NCI-H2227 treated with DMSO at 0.1 percent for 48 hours (cell line): ENCODE measurements at places on chromosomes 11 and 22.

GRCh38 chr22:23533328-23533762 lies 46.7 kb downstream of the IGLL1 start:
- peak; percentile 51 for DNase-seq

GRCh38 chr22:47625013-47625385 lies 862.5 kb downstream of the TBC1D22A start:
- no peak for DNase-seq

- no peak for DNase-seq
These were observed 38.7 kb downstream of the CYTH4 start for GRCh38 chr22:37320726-37321677.

GRCh38 chr22:49838771-49839717 lies 11.4 kb upstream of the BRD1 start:
- no peak for DNase-seq

GRCh38 chr22:28172892-28173670 lies 254.0 kb upstream of the PITPNB start:
- DNase-seq = no peak

DNA sequence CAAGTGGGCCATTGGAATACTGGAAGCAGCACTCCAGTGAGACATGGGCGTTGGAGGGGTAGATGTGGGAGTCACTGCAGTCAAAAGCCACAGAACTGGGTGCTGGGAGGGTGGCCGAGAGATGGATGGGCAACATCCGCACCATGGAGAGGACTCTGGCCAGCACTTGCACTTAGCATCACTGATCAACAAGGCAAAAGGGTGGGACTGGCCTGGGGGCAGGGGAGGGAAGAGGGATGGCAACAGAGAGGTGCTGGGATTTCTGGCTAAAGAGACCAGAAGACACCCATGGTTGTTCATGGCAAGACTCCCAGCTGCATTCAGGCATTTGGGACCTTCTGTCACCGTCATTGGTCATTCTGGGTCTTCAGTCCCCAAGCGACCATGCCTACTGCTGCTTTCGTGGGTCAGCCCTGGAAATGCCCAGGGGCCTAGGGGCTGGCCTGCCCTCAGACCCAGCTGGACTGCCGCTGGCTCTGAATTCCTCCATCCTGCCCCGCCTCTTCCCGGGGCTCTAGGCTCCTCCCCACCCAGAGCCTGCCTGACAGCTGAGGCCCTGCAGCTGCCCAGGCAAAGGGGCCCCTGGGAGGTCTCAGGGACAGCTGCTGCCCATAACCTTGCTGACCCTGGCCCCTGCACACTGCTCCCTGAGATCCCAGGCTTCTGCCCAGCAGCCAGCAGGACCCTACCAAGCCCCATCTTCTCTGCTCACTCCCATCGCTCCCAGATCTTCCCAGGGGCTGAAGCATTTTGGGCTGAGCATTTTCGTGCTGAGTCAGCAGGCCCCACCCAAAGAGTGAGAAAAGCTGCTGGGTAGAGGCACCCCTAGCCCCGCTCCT lies 13.0 kb upstream of the CDC42EP2 start:
- DNase-seq = no peak

DNA sequence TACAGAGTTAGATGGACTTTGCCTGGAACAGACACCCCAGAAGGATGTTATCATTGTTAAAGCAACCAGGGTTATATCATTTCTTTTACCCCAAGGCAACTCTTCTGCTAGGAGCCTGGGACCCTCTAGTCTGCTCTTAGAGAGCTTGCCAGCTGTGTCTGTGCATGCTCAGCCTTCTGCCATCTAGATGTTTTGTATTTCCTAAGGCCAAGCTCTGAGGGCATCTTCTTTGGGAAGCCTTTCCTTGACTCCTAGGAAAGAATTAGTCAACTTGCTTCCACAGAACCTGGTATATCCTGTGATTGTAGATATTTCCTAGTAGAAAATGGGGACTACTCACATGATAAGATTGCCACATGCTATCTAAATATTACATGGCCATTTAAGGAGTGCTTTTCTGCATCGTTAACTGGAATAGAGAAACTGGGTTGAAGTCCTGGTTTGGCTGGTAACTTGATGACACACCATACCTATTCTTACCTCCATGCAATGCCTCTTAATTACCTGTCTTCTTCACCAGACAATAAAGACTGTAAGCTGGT lies 87.6 kb downstream of the STIM1 start:
- no peak for DNase-seq

GRCh38 chr11:118913411-118914125 lies 12.2 kb downstream of the BCL9L start:
- DNase-seq = no peak

DNA sequence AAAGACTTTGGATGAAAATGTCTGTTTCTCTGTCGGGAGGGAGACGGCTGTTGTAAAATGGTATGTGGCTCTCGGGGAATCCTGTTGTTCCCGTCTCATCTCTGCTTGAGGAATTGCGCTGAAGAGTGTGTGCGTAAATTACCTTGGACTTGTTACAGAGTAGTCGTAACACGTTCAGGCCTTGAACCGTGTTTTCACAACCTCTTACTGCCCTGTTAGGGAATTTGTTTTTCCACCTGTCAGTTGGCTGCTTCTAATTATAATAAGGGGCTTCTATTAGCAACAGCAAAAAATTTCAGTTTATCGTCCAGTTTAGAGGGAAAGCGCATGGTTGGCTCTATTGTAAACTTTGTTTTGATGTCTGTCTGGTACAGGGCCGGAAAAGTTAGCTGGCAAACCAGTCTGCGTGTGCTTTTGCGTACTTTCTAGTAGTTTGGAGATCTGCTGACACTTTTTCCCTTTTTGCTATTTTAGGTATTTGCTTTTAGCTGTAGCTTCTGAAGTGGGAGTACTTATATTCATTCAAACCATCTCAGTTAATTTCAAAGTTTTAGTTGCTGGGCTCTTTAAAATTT lies 1.5 kb downstream of the HIPK3 start:
- no peak for DNase-seq

- no peak for DNase-seq
These were observed 749 bp downstream of the VWA5A start for GRCh38 chr11:124115782-124116616.

DNA sequence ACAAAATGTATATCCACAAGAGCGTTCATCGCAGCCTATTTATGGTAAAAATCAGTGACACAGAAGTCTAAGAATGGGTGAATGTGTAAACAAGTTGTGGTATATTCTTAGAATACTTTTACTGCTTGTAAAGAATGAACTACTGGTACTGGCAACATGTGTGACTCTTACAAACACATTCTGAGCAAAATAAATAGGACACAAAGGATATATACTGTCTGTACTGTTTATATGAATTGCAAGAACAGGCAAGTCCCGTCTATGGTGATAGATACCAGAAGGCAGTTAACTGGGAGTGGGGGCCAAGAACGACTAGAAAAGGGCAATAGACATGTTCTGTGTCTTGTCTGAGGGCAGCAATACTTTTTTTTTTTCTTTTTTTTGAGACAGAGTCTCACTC lies 112.6 kb downstream of the TBC1D22A start:
- DNase-seq = no peak

GRCh38 chr11:122040464-122040863 lies 75.6 kb downstream of the BLID start:
- DNase-seq = no peak

GRCh38 chr11:78000193-78000592 lies 5.7 kb upstream of the INTS4 start:
- peak; percentile 87 for DNase-seq

DNA sequence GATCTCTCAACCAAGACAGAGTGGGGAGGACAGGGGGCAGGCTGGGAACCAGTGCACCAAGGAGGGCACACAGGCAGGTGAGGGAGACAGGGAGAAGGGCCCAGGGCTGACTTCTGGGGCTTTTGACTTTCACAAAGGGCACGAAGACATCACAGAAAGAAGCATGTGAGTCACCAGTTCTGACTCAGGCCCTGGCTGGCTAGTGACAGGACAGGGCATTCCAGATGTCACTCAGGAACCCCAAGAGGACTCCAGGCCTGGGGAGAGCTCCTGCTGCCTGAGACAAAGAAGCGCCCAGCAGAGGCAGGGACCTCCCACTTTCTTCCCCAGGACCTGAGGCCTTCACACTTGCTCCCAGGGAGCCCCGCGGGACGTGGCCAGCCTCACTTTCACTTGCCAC lies 497.2 kb downstream of the BUD13 start:
- no peak for DNase-seq

- no peak for DNase-seq
These were observed 850 bp upstream of the MIF start for GRCh38 chr22:23893121-23893944.

DNA sequence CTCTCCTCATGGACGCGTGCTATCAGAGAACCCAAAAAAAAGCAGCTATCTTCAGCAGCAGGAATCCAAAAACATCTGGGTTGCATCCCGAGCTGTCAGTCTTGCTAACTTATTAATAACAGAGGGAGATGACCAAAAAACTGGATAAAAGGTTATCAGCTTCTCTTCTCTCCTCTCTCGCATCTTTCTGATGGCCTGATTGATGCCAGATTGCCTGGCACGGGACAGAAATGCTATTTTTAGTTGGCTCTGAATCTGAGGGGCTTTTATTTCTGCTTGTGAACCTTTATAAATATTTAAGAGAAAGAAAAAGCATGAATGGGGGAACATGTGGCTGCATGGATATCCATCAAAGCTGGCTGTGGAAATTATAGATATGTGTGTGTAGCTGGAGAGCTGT lies 230.3 kb downstream of the ETS1 start:
- DNase-seq = no peak

- no peak for DNase-seq
These were observed 34.6 kb upstream of the CAVIN3 start for GRCh38 chr11:6354651-6355485.

DNA sequence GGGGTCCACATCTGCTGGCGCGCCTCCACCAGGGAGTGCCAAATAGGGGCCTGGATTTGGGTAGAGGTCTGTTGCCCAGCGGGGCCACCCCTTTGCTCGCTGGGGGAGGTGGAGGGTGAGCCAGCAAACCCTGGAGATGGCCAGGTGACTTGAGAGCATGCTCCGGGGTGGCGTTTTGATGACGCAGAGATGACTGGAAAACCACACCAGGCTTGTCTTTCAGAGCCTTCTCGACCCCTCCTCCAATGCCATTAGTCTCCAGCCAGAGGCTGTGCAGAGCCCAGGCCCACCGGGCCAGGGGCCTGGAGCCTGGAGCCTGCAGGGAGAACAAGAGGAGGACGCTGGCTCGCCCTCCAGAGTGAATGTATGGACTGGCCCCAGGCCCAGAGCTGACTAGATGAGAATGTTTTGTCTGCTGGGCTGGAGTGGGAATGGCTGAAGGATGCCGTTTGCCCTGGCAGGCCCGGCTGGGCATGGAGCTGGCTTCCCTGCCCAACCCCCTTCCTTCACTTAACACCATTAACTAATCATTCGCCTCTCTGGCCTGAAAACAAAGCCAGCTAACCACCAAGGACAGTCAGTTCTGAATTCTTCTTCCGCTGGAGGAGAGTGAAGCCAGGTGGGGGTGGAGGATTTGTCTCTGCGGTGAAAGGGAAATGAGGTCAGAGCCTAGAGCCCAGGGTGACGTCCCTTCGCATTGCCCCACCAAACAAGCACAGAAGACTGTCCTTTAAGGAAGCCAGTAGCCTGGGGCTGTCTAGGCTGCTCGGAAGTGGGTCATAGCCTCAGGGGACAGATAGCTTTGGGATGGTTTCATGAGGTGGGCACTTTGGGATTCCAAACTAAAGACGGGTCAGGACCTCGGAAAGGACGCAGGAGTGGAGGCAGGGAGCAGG lies 1.6 kb upstream of the MCAM start:
- DNase-seq = no peak

- DNase-seq = no peak
These were observed 6.9 kb downstream of the AQP11 start for GRCh38 chr11:77596626-77597025.

DNA sequence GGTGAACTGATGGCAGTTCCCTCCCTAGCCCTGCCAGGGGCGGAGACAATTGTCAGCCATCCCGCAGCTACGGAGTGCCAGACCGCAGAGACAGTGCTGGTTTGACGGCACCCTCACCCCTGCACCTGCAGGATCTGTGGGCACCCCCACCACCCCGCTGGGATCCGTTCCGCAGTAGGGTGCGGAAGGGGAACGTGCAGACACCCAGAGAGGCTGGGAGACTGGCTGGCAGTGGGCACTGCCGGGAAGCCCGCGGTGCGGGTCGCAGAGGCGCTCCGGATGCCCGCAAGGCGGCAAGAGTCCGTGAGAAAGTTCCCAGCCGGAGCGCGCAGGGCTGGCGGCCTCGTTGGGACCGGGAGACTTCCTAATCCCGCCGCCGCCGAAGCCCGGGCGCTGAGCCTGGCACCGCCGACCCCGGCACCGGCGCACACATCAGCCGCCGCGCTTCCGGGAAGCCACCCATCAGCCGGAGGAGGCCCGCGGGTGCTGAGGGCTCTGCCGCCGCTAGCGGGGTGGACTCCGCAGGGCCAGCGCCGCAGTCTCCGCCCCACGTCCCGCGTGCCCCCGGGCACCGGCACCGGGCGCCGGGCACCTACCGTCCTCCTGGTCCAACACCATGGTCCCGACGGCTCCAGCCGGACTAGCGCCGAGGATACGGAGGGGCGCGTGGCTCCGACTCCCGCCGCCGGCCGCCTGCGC lies 4.3 kb upstream of the LMO1 start:
- DNase-seq = no peak
